ENCODE measurements at places on chromosomes 11 and 22.
A peak's percentile ranks its signal among the peaks of the same experiment; 100 is the strongest.

DNA sequence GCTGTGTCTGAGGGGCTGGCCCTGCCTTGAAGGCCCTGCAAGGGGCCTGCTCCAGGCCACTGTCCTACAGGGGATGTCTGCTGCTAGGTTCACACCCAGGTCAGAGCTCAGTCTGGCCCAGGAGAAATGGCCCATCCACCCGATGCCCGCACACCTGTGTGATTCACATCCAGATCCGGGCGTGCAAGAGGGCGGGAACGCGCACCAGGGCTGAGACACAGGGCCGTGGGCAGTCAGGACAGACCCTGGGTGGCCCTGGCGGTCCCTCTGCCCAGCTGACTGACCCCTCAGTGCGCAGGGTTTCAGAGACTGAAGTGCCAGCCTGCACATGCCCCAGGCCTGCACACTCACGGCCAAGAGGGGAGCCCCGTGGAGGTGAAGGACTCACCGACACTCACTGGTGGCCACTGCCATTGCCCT is 7.4 kb downstream of the TOLLIP start:
- DNase-seq: no peak

DNA sequence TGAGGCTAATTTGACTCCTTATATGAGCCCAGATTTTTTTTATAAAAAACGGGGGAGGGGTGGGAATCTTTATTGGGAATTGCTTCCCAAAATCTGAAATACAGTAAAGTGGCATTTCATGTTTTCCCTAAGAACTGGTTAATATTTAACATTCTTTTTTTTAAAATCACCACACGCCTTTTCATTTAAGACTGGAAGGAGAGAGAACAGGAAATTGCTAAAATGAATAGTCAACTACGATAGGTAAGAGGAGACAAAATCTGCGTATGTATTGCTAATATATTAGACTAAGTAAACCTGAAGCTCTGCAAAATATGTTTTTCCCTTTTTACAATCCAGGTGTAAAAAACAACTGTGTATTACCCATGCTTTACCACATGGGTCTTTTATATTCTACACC is 57.0 kb downstream of the SOX6 start:
- no peak for DNase-seq

DNA sequence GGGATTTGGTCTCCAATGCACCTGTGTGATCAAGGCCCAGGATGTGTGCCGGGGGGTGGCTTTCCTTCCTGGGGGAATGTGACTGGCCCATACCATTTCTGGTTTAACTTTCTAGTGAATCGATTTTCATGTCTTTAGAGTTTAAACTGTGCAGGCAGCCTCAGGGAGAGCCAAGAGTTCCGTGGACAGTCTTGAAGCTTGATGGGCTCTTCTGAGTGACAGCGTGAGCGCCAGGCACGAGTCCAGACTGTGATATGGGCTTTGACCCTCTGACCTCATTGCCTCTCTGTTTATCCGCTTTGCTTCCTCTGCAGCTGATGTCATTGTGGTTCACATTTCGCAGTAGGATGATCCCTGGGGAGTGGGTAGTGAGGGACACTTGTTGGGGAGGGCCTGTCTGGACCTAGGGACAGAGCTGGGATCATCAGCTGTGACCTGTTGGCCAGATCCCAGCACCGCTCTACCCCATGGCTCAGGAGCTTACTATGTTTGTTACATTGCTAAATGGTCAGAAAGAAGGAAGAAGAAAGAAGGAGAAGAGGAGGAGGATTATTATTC is 80.6 kb upstream of the CLDN5 start:
- no peak for DNase-seq

DNA sequence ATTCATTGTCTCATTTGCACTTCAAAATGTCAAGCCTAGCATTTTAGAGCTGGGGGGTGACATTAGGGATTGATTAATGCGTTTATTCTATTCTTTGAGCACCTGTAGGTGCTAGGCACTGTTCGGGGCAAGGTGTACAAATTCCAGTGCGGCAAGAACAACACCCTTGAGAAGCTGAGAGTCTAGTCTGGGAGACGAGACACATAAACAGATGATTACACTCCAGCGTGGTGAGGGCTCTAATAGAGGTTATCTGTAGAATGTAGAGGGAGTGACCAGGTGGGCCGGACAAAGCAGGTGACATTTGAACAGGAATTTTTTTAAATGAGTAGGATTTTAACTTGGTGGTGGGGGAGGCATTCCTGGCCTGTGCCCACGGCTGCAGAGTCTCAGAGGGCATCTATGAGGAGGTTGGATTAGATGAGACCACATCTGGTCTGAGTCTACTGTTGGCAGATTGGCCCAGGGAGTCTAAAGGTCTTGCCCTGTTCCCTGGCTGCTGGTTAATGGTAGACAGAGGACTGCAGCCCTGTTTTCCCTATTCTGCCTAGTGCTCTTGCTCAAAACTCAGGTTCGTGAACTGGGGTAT is 970 bp downstream of the CAT start:
- DNase-seq: no peak

DNA sequence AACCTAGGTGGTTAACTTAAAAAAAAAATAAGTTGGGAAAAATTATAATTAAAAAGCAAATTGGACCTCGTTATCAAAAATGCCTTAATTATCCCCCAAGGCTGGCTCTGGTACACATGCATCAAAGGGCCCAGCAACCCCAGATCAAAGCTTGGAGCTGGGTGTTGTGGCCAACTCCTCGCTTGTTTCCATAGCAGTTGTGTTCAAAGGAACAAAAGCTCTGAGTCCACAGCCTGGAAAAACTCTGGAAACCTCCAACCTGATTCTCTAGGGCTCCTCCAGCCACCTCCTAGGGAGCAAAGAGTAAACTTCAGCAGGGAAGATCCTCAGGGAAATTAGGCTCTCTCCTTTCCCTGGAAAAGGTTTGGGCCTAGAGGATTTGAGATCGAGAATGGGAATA is 149.4 kb downstream of the NXPE2 start:
- no peak for DNase-seq

- DNase-seq: no peak
Measured at GRCh38 chr22:39712751-39713525, 142.4 kb downstream of the CACNA1I start.

- DNase-seq: peak; percentile 90
Measured at GRCh38 chr11:103326070-103326794, 217.0 kb downstream of the DYNC2H1 start.

GRCh38 chr22:31075961-31076360 is 5.2 kb upstream of the SMTN start:
- DNase-seq: no peak

DNA sequence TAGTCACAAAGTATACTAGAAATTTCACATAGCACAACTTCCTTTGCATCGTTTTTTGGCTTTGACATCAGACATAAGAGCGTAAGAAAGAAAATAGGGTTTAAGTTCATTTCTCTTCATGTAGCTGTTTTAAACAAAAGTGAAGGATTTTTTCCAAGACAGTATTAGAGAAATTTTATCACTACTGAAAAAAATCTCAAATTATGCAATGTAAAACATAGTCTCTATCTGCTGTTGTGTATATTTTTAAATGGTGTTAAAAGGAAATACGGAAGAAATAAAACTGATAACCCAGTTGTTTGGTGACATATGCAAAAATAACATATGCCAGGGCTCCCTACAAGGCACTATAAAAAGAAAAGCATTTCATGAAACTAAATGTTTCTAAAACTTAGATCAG is 1449.4 kb downstream of the LRRC4C start:
- no peak for DNase-seq

DNA sequence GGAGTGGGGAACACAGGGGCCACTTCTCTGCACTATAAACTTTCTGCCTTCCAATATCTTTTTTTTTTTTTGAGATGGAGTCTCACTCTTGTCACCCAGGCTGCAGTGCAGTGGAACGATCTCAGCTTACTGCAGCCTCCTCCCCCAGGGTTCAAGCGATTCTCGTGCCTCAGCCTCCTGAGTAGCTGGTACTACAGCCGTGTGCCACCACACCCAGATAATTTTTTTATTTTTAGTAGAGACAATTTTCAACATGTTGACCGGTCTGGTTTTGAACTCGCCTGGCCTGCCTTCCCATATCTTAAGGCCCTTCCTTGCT is 1.7 kb downstream of the SLC3A2 start:
- DNase-seq: no peak

DNA sequence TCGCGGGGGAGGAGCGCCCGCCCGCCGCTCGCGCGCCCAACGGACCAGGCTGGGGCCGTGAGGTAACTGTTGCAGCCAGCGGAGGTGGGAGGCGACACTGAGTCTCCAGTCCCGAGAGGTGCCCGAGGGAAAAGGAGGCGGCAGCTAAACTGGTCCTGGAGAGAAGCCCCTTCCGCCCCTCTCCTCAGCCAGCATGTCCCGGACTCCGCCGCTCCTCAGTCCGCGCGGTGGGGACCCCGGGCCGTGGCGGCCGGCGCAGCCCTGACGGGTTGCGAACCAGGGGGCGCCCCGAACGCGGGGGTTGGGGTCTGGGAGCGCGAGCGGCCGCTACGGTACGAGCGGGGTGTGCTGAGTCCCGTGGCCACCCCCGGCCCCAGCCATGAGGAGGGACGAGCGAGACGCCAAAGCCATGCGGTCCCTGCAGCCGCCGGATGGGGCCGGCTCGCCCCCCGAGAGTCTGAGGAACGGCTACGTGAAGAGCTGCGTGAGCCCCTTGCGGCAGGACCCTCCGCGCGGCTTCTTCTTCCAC is at the start of gene PDE3B:
PDE3B (plus strand) TSS at position 108 of the 529 bp plus-strand sequence; CDS start at position 380, 272 bp downstream.
- peak; percentile 96 for DNase-seq

GRCh38 chr11:43694477-43694876 is 13.9 kb downstream of the HSD17B12 start:
- DNase-seq: no peak

DNA sequence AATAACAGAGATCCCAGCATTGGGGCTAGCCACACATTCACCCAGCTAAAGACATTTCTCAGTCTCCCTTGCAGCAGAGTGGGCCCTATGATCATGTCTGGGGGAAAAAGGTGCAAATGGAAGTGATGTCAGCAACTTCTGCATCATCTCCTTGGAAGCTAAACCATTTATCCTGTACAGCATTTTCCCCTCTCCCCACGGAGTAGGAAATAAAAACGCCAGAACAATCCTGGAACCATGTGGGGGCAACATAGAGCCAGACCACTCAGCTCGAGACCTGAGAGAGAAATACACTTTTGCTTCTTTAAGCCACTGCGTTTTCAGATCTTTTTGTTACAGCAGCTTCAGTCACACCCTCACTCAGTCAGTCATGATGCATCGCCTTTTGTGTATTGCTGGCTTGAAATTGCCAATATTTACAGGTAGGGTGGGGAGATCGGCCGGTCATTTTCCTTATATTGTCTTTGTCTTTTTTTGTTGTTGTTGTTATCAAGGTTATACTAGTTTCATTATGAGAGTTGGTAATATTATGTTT is 9.1 kb upstream of the RAC2 start:
- DNase-seq: no peak

DNA sequence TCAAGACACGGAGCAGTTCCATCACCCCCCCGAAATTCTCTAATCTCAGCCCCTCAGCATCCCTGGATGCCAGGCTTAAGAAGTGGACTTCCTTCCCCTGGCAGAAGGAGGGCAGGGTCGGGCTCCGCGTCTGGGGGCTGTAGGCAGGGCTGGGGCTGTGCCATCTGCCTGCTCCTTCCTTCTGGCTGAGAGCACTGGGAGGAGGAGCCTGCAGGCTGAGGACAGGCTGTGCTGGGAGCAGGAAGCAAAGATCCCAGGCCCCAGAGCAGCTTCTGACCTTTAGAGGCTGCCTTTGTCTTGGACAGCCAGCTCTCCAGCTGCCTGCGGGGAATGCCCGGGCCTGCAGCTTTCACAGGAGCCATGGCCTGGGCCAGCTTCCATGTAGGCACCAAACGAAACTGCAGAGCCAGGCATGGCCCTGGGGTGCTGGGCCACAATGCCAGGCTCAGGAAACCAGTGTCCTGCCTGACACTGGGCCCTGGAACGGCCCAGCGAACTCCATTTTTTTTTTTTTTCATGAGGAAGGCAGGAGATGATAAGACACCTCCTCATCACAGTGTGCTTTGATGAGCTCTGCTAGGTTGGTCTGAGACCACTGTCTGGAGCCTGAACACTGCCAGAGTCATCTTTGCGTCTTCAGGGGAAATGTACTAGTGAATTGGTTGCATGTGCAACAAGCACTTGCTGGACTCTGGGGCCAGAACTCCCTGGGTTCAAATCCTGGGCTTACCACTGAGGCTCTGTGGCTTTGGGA is 67.9 kb downstream of the MCM5 start:
- peak; percentile 16 for DNase-seq

DNA sequence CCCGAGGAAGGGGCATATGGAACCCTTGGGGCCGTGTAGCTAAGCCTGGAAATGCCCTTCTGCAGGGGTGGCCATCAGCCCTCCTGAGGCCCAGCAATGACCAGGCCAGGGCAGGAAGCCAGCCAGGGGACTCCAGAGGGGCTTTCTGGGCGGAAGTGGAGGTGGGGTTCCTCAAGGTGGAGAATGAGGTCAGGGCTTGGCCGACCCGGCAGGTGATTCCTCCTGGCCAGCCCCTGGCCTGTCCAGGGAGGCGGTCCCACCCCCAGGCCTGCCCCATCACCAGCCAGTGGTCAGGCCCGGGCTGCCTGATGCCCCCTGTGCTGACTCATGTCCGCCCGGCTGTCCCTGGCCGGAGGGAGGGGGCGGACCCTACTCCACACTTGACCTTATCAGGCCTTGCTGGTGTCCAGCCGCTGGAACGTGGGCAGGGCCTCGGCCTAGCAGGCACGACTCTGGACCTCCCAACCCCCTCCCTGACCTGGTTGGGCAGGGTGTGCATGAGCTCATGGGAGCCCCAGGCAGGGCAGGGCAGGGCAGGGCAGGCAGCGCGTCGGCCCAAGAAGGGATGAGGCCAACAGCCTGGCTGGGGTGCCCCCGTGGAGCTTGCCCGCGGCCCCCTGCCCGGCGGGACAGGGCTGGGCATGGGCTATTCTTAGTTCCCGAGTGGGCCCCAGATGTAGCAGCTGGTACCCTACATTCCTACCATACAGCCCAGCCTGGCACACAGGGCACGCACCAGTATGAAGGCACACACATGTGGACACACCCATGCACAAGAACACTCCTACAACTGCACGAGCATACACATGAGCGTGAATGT is 35.9 kb downstream of the RPL3 start:
- DNase-seq: no peak

DNA sequence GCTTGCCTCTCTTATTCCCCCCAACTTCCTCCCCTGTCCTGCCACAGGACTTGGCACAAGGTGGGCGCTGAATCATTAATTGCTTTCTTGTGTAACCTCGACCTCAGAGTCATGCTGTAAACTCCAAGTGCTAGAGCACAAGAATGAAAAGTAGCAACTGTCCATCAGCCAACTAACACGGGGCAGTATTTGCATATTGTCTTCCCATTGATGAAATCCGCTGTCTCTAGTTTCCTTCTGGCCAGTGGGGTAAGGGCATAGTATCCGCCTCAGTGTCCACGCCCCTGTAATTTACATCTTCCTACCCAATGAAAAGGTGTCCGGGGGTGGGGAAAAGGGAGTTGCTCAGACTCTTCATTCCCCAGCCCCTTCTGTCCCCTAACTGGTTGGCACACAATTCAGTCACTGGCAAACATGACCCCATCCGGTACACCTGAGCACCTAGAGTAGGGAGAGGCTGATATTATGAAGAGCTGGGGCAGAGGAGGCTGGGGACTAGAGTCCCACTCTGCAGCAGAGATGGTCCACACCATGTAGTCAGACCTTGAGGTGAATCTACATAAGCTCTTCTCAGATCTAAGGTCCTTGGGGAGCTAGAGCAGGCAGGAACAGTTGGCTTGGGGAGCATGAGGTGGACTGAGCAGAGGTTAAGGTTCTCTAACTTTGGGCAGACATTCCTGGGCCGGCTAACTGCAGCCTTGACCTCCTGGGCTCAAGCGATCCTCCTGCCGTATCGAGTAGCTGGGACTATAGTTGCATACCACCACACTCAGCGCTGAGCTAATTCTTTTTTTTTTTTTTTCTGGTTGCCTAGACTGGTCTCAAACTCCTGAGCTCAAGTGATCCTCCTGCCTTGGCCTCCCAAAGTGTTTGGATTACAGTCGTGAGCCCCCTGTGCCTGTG is 6.8 kb upstream of the GGA1 start:
- peak; percentile 96 for DNase-seq

Data from mesendoderm (in vitro differentiated cells).